Caki2 (cell line): ENCODE measurements at places on chromosomes 12 and 14.

DNA sequence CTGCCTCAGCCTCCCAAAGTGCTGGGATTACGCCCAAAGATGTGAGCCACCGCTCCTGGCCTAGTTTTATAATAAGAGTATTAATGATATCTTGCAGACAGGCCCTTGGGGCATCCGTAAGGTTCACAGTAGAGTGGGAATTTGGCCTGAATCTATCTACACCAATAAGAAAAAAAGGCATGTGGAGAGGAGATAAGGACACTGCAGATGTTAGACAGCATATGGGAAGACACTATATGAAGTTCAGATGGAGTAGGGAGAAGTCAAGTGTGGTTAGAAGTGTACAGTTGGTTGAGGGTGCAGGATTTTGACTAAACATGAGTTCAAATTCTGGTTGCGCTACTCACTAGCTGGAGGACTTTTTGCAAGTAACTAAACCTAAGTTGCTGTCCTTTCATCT lies 8.5 kb upstream of the TTC8 start:
- DNase-seq: no peak

GRCh38 chr12:106019144-106019543 lies 119.6 kb downstream of the NUAK1 start:
- DNase-seq: no peak

DNA sequence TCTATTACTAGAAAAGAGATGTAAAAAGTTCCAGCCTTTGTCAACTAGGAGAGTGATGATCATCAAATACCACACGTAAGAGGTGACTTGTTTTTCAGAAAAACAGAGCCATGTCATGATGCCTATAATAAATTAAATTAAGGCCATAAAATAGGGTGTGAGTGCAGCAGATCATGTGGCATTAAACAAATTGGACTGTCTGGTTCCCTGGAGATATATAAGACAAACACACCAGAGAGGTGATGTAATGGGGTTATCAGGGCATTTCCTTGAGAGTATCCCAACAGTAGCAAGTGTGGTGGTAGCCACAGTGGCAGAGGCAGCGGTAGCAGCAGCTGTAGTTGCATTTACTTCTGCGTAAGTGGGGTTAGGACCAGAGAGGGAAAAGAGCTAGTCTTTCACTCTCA lies 14.6 kb upstream of the GALNT6 start:
- DNase-seq: no peak

- no peak for DNase-seq
Measured at GRCh38 chr14:71486279-71486678, 445.9 kb upstream of the RGS6 start.
